ENCODE measurements at places on chromosomes 11 and 22.

GRCh38 chr11:108561535-108561991 lies 32.0 kb downstream of the EXPH5 start:
- no peak for DNase-seq

GRCh38 chr11:63918507-63919191 lies 1.7 kb upstream of the RCOR2 start:
- DNase-seq, result no peak

- no peak for DNase-seq
These were observed 85.8 kb upstream of the RTL6 start for GRCh38 chr22:44583854-44584253.

- DNase-seq, result no peak
These were observed 186.5 kb downstream of the KIF18A start for GRCh38 chr11:27921472-27921871.

DNA sequence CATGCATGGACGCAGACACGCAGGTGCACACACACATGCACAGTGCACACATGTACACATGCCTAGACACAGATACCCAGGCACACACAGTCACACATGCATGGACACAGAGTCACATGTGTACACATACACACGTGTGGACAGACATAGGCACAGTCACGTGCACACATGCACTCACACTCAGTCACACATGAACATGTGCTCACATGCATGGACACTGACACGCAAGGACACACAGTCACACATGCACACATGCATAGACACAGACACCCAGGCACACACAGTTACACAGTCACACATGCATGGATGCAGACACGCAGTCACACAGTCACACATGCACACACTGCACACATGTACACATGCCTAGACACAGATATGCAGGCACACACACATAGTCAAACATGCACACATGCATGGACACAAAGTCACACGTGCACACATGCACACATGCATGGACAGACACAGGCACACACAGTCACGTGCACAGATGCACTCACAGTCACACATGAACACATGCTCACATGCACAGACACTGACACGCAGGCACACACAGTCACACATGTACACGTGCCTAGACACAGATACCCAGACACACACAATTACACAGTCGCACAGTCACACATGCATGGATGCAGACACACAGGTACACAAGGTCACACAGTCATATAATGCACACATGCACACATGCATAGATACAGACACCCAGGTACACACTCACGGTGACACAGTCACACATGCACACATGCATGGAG lies 16.8 kb downstream of the MUC2 start:
- DNase-seq, result no peak

DNA sequence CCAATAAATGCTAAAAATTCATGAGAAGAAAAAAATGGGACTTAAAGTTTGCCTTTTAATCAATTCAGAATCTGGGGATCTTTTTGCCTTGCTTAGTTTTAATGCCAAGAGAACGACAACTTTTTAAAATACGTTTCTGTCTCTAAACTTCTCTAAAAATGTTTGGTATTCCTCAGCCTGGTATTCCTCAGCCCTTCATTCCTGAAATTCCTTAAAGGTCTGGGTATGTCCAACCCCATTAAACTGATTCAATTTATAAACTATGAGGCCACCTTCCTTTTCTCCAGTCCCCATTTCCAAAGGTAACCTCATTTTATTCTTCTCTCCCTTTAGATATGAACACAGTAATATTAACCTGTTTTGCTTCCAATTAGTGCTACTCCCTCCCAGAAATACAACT lies 16.6 kb downstream of the POLA2 start:
- no peak for DNase-seq

GRCh38 chr11:70049045-70049444 lies 29.1 kb upstream of the ANO1 start:
- no peak for DNase-seq

- DNase-seq, result no peak
These were observed 16.2 kb upstream of the NNMT start for GRCh38 chr11:114279792-114280546.

GRCh38 chr11:31455177-31455576 lies 54.2 kb downstream of the IMMP1L start:
- no peak for DNase-seq

DNA sequence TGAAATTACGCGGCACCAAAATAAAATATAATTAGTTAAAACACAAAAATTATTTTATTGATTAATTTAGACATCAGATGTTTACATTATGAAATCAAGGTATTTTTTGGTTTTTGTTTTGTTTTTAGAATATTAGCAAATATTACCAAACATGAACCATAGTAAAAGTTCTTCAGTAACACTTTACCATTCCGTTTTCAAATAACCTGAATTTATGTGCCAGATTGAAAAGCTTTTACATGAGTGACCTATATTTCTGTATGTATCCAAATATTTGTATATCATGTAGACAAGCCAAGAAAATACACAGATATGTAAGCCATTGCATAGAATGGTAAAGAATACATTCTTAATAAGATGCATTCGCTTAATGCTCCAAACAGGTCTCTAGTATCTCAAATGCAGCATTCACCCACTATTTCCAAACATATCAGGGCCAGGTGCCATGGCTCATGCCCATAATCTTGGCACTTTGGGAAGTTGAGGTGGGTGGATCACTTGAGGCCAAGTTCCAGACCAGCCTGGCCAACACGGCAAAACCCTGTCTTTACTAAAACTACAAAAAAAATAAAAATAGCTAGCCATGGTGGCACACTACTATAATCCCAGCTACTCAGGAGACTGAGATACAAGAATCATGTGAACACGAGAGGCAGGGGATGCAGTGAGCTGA lies 102.4 kb upstream of the SERPIND1 start:
- DNase-seq, result no peak

GRCh38 chr22:26561756-26562417 lies 28.0 kb downstream of the TPST2 start:
- DNase-seq, result no peak

- DNase-seq, result no peak
These were observed 96.2 kb downstream of the PDE2A start for GRCh38 chr11:72578051-72578450.

GRCh38 chr22:42353883-42354727 lies 78.1 kb downstream of the NFAM1 start:
- DNase-seq, result no peak

DNA sequence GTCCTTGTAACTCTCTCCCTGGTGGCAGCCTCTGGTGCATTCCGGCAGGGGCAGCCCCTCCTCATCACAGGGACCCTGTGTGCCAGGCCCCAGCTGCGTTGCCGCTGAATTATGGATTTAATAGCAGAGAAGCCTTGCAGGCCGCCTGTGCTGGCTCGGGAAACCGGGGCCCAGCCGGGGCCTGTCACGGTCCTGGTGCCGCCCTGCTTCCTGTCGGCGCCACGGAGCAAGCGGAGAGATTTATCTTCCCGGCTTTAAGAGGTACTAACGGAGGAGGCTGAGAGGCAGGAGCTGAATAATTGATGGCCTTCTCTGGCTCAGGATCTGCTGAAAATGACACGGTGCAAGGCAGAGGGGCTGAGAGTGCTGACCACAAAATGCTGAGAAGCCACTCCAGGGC lies 54.0 kb upstream of the CCDC188 start:
- DNase-seq, result no peak

DNA sequence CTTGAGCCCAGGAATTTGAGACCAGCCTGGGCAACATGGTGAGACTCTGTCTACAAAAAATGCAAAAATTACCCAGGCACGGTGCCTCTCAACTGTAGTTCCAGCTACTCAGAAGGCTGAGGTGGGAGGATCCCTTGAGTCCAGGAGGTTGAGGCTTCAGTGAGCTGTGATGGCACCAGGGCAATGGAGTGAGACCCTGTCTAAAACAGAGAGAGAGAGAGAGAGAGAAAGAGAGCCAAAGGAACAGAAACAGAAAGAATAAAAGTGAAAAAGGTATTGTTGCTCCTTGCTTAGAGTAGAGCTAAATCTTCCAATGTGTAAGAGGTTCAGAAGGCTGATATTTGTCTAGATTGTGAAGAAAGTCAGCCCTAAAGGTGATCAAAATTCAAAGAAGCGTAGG lies 8.9 kb upstream of the ETS1 start:
- DNase-seq, result no peak

DNA sequence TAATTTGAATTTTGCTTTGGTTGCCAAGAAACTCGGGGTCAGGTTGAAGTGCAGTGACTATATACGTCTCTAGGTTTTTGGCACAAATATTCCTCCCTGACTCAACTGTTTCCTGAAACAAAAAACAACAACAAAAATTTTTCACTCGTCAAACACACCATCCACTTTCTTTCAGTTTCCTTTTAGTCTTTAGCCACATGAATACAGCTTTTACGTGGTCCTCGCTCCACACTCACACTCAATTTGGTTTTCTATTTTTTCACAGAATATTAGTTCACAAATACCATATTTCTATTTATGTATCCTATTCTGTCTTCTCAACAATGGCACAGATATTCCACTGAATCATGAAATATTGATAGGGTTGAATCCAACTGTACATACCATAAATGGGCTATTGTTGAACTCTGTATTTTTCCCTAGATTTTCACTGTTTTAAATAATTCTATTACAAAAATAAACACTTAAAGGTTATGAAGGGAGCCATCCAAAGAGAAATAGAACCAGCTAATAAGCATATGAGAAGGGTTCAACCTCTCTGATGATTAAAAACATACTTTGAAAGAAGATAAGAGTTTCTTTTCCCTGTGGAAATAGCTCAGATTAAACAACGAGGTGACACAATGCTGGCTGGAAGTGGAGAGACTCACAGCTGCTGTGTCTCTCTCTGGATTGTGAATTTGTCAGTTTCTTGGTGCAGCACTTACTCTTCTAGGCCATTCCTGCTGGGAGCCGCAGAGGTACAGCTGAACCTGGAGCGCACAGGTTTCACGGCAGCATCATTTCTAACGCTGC lies 5.1 kb upstream of the FBLN1 start:
- no peak for DNase-seq

DNA sequence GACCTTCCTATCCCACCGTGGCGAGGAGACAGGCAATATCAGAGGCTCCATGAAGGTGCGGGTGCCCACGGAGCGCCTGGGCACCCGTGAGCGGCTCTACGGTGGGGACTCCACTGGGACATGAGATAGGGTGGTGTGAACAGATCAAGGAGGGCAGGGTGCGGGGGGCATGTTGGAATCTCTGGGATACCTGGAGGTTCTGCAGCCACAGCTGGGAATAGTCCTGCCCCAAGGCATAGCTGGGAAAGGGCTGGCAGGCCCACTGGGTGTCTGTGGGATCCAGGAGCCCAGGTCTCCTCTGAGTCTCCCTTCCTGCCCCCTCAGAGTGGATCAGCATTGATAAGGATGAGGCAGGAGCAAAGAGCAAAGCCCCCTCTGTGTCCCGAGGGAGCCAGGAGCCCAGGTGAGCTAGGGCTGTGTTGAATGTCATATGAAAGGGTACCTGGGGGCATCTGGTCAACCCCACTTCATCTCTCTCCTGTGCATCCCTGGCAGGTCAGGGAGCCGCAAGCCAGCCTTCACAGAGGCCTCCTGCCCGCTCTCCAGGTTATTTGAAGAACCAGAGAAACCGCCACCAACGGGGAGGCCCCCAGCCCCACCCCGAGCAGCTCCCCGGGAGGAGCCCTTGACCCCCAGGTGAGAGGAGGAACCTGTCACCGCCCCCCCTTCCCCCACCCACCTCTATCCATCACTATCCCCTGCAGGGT lies 8.5 kb downstream of the PHOX2A start:
- DNase-seq, result no peak

DNA sequence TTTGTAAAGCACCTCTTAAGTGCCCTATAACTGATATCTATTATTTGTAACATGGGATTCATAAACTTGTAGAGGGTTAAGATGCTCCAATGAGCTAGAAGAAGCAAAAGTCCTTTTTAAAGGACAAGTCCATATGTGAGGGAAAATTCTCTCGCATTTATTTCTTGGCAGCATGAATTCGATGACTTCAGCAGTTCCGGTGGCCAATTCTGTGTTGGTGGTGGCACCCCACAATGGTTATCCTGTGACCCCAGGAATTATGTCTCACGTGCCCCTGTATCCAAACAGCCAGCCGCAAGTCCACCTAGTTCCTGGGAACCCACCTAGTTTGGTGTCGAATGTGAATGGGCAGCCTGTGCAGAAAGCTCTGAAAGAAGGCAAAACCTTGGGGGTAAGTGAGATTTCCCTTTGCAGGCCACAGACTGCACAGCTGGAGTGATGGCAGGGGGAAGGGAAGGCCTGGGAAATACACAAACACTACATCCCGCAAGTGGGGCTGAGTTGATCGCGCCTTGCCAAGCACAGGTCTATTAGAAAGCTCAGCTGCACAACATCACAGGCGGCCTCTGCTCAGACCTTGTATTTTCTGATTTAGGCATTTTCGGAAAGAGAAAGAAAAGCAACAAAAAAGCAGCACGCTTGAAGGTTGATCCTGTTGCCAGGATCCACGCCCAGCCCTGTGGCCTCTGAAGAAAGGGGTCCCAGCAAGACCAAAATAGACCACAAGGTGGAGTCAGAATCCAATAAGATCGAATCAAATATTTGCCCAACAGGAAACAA lies 1.5 kb downstream of the MS4A8 start:
- no peak for DNase-seq

- DNase-seq, result no peak
These were observed 53.9 kb downstream of the SMIM38 start for GRCh38 chr11:69209421-69210309.

- no peak for DNase-seq
These were observed 25.7 kb downstream of the GLB1L2 start for GRCh38 chr11:134357545-134357839.

DNA sequence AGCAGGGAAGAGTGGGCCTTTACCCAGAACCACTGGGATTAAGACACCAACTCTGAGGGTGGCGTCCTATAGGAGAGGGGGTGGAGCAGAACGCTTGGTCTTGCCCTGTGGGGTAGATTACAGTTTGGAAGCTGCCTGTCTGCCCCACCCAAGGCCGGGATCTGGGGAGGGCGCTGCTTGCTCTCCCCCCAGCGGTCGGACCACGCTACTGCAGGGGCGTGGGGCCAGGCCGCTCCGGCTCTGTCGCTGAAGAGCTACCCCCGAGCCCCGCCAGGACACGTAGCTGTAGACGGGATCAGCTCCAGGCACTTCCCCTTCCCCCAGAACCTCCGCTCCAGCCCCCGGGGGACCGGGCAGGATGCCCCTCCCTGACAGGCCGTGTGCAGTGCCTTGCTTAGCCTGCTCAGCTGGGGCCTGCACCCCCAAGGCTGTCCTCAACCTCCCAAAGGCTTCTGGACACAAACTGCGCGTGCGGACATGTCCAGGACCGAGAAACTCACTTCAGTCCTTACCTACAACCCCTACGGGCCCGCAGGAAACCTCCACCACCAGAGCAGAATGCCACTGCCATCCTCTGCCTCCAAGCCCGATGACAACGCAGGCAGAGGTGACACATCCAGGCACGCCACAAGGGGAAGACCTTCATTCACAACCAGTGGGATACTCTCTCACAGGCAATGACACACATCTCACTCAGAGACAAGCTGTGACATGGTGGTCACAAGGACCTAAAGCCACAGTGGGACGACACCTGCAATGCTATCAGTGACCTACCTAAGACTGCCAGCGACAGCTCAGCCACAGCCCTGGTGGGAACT lies 3.6 kb downstream of the AHNAK start:
- DNase-seq, result peak; percentile 42

DNA sequence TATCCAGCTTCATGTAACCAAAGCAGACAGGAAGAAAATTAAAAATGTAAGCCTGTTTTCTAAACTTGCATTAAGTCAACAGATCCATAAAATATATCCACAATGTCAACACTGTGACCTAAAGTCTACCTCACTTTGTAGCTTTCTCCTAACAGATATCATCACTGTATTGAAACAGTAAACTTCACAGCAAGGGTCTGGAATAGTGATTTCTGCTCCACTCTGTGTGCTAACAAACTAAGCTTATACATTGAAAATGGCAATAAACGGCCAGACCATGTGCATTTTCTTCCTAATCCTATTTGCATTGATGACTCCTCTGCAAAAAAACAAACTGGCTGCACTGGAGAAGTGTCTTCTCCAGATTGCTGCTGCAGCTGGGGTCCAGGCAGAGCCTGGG lies 26.8 kb downstream of the CADM1 start:
- no peak for DNase-seq
